Activated CD8-positive, alpha-beta memory T cell treated with anti-CD3 and anti-CD28 coated beads, Interleukin-2, amount 50 U/mL, for 4 hours (primary cell): ENCODE measurements at places on chromosomes 3 and 15.
A peak's percentile ranks its signal among the peaks of the same experiment; 100 is the strongest.

DNA sequence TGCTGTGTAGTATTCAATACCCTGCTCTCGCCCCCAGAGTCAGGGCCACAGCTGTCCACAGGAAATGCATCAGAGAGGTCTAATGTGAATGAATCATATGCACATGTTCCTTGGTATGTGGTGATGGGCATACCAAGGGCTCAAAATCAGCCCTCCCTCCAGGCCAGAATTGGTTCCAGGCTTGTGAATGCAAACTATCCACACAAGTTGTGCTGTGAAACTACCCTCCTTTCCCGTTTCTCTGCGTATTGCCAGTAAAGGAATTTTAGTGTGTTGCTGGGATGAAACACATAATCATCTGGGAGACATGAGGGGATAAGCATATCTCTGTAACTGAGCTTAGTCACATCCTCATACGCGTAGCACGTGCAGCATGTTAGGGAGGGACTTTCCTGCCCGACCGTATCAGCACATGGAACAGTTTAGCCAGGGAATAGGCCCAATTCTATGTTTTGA lies 9.2 kb upstream of the MME start:
- no peak for DNase-seq

DNA sequence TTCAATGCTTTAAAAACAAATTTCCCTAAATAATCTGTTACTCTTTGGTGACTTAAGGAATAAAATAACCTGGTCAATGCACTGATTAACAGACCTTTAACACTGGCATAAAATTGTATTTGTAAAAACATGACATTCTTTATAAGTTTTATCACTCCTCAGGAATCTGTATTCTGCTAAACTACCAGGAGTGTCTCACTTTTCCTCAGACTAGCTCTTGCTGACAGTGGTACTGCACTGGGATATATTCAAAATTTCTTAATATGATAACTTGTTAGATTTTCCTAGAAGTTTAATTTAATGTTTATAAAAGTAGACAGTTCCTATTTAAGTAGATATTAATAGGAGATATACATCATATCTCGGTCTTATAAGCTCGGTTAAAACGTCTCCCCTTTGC lies 363.4 kb upstream of the ARHGEF26 start:
- DNase-seq = no peak

DNA sequence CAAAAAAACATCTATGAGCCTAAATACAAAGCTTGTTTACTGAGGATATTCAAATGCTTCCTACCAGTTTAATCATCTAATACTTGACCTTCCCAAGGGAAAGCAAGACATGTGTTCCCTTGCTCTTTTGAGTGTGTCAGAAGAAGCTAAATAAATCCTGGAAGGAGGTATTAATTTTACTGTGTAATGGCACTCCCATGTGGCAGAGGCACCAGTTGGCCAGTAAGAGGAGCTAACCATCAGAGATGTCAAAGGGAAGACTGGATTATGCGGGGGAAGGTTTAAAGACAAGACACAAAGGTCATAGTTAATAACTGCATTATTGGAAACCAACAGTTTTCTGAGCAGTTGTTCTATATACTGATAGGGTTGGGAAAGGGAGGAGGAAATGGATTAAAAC lies 125.1 kb downstream of the SUCLG2 start:
- DNase-seq = no peak

- no peak for DNase-seq
Measured at GRCh38 chr3:110243081-110243480, 828.5 kb upstream of the NECTIN3 start.

DNA sequence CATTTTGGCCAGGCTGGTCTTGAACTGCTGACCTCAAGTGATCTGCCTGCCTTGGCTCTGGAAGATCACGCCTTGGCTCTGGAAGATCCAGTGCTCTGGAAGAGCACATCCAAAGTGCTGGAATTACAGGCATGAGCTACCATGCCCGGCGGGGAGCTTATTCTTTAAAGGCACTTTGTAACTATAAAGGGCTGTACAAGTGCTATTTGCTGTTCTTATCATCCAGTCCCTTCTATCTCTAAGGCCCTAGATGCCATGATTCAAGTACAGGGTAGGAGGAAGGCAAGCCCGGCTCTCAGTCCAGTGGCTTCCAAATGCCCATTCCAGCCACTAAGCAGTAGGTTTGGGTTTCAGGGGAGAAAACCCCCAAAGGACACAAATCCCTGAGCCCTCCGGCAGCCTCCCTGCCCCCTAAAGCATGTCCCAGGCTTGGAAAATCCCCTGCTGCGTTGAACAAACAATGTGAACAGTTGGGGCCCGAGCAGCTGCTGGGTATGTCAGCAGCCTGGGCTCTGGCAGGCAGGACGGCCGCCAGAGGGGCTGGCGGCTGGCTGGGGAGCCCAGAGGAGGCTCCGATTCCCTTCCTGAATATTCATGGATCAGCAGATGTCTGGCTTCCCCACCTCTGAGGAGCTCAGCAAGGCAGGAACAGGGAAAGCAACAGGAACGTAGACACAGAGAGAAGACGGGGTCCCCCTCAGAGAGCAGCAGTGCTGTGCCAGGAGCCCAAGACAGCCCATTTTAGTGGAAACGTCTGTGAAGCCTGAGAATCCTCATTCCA lies 7.7 kb downstream of the IGDCC4 start:
- no peak for DNase-seq

- DNase-seq = no peak
Measured at GRCh38 chr3:81886081-81886480, 124.6 kb upstream of the GBE1 start.

DNA sequence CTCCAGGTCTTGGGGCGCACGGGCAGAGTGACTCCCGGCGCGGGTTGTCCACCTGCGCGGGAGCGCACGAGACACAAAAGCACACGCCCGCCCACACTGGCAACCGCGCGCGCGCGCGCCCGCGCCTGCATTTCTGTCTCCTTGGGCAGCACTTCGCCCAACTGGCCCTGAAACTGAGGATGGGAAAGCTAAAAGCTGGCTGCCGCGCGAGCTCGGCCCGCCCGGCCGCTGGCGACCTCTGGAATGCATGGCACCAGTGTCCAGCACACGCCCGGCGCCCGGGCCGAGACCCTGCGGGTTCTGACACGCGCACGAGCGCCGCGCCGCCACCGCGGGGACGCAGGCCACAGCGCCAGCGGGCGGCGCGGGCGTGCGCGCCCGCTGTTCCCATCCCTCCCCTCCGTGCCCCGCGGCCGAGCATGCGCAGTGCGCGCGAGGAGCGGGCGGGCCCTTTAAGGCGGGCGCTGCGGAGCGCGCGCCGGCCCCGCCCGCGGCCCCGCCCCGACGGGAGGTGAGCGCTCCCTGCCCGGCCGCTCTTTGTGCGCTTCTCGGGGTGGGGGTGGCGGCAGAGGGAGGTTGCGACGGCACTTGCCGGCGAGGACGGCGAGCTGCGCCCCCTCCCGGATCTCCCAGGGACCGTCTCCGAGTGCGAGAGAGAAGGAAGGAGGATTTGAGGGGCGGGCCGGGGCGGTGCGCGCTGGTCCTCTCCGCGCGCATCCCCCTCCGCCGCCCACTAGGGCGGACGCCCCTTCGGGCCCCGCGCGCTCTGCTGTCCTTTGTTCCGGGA lies 1.0 kb upstream of the MEX3B start:
- DNase-seq = peak; percentile 87
